ENCODE measurements at places on chromosomes 16 and 17. TPM values are rescaled to one million over a fixed set of nuclear protein-coding genes. Genes with fewer than 3 reads are reported as not detected.

- no peak for DNase-seq
Observed at GRCh38 chr16:74950511-74950910, 34.4 kb downstream of the WDR59 start.

- no peak for DNase-seq
Observed at GRCh38 chr16:49487746-49488145, 114.1 kb downstream of the C16orf78 start.

DNA sequence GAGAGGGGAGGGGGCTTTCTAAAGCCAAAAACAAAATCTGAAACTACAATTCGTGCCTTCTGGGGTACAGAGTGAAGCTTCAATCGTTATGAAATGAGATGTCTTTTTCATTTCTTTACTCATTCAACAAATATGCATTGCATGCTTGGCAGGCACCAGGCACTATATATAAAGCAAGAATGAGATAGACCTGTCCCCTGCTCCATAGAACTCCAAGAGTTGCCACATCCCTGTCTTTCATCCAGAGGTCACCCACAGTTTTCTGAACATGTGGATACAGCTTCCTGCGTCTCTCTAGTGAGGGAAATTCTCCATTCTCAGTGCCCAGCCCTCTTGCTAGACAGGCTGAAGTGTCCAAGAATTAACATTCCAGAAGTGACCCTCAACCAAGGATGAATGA lies 343.2 kb upstream of the MAF start:
- DNase-seq = no peak

DNA sequence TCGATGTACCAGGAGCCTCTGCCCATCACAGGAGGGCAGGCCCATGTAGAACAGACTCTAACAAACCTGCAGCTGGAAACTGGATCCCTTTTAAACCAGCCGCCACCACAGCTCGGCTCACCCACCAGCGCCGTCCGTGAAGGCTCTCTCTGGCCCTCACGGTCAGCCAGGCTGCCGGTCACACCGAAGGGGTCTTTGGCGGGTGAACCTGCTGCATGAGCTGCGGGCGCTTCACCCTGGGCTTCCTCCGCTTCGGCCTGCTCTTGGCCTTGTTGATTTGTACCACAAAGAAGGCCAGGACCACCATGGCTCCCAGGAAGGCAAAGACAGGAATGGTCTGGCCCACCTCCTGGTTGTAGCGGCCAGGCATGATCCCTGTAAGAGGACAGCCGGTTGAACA lies 11.7 kb upstream of the SLC38A8 start:
- no peak for DNase-seq

- no peak for DNase-seq
Observed at GRCh38 chr17:80377798-80378197, 37.2 kb upstream of the ENDOV start.

DNA sequence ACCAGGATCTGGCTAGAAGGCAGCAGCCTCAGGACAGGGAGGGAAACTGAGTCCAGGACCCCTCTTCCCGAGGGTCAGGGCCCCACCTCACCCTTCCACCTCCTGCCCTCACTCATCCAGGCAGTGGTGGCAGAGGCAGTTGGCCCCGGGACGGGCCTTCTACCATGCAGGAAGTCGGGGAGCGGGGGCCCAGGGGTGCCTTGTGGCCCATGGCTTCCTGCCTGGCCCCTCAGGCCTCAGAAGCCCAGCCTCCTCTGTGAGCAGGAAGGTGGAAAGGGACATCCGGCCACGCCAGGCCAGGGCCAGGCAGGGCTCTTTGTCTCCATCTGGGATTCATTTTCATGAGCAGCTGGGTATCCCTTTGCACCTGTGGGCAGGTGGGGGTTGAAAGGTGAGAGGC lies 58.5 kb downstream of the BAHCC1 start:
- no peak for DNase-seq

SMPD3 gene
- total RNA-seq = 0.72 TPM

DNA sequence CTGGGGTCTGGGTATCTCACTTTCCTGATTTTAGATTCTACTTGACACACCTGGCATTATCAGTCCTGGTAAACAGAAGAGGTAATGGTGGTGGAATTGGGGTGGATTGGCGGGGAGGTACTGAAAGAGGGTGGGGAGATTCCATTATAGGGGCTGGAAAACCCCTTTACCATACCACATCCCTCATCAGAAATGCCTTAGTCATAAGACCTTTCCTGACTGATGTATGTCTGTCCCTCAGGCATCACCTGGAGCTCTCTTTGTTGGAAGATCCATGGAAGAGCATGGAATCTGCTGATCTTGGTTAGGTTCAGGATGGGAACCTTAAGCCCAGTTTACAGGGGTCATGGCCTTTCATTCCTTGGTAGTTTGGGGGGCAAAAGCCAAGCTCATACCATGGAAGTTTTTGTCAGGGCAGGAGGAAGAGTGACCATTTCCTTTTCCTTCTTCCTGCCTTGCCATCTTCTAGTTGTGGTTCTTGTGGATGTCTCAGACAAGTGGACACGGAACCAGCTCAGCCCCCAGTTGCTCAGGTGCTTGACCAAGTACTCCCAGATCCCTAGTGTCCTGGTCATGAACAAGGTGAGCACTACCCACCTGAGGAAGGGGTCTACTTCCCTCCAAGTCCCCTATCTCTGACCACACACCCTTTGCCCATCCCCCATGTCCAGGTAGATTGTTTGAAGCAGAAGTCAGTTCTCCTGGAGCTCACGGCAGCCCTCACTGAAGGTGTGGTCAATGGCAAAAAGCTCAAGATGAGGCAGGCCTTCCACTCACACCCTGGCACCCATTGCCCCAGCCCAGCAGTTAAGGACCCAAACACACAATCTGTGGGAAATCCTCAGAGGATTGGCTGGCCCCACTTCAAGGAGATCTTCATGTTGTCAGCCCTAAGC lies 3.3 kb downstream of the ERAL1 start:
- no peak for DNase-seq

MED9 gene
- 20.8 TPM for total RNA-seq

DNA sequence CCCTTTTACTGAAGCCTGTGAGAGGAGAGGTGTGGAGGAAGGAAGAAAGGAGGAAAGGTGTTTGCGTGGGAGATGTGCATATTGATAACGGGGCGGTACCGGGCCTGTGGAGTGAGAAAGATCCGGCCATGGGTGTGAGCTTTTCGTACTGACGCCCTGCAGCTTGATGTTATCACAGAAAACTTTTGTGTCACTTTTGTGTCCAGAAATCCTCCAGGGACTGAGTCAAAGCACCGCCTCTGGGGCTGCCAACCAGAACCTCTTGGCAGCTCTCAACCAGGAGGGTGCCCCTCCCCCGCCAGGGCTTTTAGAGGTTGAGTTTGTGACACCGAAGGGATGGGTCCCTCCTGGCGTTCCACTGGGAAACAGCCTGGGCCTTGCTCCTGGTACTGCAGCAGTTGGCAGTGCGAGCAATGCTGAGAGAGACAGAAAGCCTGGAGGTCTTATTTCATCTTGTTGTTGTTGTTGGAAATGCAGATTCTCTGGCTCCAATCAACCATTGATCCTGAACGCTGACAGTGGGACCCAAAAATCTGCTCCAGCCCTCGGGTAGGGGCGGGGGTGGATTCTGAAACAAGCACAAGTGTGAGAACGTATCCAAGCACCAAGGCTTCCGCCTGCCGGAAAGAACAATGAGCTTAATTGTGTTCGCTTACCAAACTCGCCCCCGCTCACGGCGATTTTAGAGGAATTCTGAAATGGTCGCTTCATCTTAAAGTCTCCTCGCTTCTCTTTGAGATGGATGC lies 65.0 kb downstream of the CRISPLD2 start:
- DNase-seq = peak; percentile 72

- no peak for DNase-seq
Observed at GRCh38 chr17:4043862-4044261, 79.6 kb upstream of the ATP2A3 start.

FNDC8 gene
- not detected for total RNA-seq

GRCh38 chr16:373848-374615 lies 3.7 kb upstream of the MRPL28 start:
- DNase-seq = no peak

DNA sequence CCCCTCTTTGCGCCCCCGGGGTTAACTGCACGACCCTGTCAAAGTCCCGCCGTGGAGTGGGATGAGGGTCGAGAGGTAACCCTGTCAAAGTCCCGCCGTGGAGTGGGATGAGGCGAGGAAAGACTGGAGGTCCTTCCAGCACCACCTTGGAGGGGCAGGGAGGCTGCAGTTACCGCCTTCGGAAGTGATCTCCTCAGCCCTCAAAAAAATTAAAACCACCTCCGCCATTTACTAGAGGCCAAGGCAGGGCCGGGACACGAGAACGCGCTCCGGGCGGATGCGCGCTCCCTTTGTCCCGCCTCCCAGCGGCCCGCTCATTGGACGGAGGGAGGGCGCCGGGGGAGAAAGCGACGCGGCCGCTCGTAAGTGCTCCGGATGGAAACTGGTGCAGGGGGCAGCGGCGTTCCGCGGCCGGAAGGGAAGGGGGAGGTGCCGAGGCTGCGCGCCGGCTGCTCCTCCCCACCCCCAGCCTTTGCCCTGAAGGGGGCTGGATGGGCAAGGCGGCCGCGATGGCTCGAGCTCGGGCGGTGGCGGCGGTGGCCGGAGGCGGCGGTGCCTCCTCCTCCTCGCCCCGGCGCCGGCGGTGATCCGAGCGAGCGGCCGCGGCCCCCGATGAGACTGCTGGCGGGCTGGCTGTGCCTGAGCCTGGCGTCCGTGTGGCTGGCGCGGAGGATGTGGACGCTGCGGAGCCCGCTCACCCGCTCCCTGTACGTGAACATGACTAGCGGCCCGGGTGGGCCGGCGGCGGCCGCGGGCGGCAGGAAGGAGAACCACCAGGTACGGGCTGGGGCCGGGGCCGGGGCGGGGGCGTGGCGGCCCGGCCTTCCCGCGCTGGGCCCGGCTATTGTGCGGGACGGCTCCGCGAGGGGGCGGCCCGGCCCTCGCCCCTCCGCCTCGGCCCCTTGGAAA lies at the start of gene METTL9:
Gene METTL9, plus strand, starts transcription at position 456 of the 909 bp plus-strand sequence. Its CDS starts 157 bp downstream, at position 613.
- peak; percentile 97 for DNase-seq

KRT33B gene
- total RNA-seq = not detected

DNA sequence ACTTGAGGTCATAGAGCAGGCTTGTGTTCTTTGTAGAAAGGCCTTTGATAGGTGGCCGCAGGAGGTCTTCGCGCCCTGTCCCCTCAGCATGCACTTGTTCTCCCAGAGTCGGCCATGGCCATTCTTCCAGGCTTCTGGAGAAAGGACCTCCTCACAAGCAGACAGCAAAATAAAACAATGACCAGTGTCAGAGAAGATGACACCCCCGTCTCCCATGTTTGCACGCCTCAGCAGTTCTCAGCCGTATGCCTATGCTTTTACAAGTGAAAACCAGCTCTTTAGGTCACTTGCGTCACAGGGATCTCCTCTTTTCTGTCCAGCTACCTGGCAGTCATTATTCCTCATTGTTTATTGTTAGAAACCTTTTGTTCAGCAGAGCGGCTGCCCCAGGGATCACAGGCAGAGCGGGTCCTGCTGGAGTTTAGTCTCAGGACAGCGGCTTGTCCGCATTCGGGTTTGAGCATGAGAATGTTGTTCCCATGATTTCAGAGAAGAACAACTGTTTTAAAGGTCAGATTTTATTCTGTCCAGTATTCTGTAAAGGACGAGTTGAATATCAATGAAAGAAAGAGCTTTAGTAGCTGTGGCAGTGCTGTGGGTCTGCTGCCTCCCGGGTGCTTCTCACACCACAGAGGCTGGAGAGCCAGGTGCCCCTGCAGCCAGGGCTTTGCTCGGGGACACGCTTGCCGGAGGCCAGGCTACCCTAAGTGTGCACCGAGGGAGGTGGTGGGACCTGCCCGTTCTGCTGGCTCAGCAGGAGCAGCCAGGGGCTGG lies 123.9 kb downstream of the RPTOR start:
- no peak for DNase-seq

RAD51D gene
- 13.8 TPM for total RNA-seq

DNA sequence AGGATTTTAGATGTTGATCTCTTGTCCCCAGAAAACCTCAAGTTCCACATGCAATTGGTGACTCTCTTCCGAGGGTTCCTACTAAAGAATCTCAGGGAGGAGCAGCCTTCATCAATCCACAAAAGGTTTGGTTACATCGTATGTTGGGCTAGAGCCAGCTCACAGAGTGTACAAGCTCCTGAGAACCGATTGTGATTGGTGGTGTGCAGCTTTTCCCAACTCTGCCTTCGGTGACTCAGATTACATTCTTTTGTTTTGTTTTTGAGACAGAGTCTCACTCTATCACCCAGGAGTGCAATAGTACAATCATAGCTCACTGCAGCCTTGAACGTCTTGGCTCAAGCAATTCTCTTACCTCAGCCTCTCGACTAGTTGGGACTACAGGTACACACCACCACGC lies 172.4 kb downstream of the PMP22 start:
- DNase-seq = no peak

GNGT2 gene
- 4.7 TPM for total RNA-seq

- peak; percentile 80 for DNase-seq
Observed at GRCh38 chr16:66751303-66751991, at the start of gene DYNC1LI2. TSS of gene DYNC1LI2 (minus strand) at chr16:66751609. CDS start at chr16:66751591, 18 bp downstream.

- DNase-seq = no peak
Observed at GRCh38 chr17:83077411-83077810, 2.0 kb upstream of the METRNL start.

CMTM1 gene
- 4.6 TPM for total RNA-seq

- no peak for DNase-seq
Observed at GRCh38 chr17:20922128-20922670, 120.6 kb downstream of the USP22 start.

NXPH3 gene
- 0.98 TPM for total RNA-seq

- no peak for DNase-seq
Observed at GRCh38 chr17:80855948-80856862, 135.4 kb upstream of the CHMP6 start.

- DNase-seq = no peak
Observed at GRCh38 chr17:65366102-65366844, 195.2 kb downstream of the AXIN2 start.

DNA sequence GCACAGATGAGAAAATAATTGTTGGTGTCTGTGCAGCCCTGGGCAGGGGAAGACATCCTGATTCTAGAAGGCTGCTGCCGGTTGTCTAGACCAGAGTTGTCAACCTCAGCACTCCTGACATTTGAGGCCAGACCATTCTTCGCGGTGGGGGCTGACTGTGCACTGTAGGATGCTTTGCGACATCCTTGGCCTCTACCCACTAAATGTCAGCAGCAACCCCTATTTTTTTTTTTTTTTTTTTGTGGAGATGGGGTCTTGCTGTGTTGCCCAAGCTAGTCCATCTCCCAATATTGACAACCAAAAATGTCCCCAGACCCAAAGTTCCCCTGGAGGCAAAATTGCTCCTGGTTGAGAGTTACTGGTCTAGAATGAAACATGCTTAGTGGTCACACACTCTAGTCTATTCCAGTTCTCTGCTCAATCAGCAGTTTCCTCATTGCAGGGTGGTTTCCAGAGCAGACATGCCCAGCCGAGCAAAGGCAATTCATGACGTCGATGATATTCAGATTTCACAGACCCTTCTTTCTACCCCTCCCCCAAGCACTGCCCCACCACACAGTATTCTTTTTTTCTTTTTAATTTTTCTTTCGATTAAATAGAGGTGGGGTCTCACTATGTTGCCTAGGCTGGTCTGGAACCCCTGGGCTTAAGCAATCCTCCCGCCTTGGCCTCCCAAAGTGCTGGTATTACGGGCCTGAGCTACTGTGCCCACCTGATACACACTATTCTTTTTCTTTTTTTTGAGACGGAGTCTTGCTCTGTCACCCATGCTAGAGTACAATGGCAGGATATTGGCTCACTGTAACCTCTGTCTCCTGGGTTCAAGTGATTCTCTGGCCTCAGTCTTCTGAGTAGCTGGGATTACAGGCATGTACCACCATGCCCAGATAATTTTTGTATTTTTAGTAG lies 9.0 kb downstream of the C17orf99 start:
- no peak for DNase-seq

- DNase-seq = no peak
Observed at GRCh38 chr17:44307387-44308186, 814 bp upstream of the RUNDC3A start.

MYH2 gene
- not detected for total RNA-seq

PRCD gene
- 2.2 TPM for total RNA-seq

TM4SF5 gene
- 0.88 TPM for total RNA-seq

ZFP1 gene
- total RNA-seq = 9.2 TPM
